Renal cortex interstitium (tissue), 15 donors: ENCODE measurements at places on chromosomes 12 and 14.

DNA sequence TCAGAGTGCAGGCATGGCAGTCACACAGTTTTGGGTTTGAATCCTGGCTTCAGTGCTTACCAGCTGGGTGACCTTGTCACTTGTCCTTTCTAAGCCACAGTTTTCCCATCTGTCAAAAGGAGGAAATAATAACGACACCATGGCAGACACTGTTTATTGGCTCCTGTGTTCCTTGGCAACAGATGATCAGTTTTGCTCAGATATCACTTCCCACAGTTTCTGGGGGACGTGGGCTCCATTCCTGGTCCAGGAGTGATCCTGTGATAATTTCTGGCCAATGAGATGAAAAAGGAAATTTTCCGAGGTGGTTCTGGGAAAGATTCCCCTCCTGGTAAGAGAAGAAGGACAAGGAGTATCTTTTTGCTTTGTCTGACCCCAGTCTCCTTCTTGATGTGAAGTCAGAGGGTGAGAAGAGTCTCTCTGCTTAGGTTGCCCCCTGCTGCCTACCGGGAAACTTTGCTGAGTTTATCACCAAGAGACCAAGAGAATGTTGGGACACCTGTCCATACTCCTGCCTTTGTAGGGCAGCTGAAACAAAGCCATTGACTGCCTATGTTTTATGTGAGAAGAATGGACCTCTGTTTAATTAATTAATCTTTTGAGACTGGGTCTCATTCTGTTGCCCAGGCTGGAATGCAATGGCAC is 178.9 kb upstream of the NRXN3 start:
- no peak for DNase-seq

DNA sequence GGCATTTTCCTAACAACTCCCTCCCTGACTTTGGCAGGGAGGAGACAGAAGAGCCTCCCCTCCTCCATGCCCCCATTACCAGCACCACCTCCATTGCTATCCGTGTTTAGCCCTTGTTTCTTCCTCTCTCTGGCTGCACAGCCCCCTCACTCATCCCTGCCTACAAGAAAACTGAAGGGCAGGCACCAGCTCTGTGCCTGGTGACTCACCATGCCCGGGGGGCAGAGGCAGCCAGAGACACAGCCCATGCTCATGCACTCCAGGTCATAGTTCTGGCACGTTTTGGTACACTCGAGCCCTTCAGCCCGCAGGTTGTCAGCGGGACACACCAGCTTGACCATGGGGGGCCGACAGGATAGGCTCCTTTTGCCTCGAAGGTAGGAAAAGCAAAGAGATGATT is 80.4 kb downstream of the VWF start:
- no peak for DNase-seq

GRCh38 chr14:46384611-46385010 is 267.0 kb downstream of the RPL10L start:
- no peak for DNase-seq

DNA sequence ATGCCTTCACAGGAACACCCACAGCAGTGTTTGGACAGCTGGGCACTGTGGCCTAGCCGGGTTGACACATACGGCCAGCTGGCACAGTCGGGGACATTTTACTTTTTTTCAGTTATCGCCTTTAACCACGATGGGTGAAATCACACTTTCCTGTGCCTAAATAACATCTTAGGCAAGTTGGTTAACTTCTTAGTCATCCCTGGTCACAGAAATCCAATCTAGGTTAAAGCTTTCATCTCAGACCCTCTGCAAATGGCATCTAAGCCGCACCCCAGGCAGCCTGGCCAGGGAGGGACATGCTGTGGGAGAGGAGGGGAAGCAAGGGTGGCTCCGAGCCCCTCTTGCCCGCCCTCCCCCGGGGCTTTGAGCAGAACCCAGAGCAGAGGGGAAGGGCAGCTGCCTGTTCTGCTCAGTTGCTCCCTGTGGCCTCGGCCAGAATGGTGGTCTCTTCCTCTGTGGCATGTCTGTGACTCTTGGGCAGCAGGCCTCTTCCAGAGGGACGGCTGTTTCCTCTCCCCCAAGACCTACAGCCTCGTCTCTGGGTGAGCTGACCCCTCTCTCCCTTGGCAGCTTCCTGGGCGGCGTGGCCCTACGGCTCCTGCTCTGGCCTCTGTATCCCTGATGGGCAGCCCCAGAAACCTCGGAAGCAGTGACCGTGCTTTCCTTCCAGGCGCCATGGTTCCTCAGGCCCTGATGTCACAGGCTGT is 85.4 kb upstream of the DYNC1H1 start:
- no peak for DNase-seq

GRCh38 chr14:65356327-65356836 is 56.1 kb upstream of the FUT8 start:
- no peak for DNase-seq
